ENCODE measurements at places on chromosomes 13 and 19.

DNA sequence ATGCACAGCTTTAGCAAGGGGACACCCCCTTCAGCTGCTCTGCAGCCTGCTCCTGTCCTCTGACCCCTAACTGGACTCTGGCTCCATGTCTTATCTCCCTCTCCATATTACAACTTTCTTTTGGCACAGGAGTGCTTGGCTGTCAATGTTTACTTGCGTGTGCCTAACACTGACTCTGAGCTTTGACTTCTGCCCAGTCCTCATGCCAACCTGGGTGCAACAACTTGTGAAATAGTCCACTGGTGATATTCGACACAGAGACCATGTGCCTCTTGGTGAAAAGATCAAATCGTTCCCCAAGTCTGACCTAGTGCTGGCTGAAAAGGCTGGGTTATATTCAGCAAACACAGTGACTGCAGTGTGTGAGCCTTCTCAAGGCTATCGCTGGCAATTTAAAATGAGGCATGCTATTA, 34.1 kb upstream of the KLF12 start:
- no peak for DNase-seq

GRCh38 chr19:18414504-18415177, 4.6 kb upstream of the SSBP4 start:
- DNase-seq: no peak

- DNase-seq: no peak
Measured at GRCh38 chr19:2582984-2583956, 107.3 kb downstream of the GADD45B start.

DNA sequence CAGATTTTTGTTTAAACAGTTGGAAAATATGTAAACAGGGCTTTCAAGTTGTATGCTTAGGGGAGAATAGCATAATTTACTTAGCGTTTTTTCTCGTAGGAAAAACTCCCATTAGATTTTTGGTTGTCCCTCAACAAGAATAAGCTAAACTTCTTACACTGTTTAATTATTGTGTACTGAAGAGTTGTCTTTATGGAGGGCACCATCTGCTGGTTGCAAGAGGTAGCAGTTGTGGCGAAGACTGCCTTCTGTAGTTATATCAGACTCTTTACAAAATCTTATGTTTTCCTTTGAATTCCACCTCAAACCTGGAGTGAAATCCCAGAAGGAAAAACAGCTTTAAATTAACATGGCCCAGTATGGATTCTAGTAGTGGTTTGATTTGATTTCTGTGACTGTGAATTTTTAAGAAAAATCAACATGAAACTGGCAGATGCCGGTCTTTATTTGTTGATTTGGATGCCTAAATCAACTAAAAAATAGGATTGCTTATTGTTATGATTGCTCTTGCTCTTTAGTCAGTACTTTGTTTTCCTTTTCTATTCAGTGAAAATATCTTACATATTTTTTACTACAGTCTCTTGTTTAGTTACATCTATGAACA, 53.4 kb downstream of the PDS5B start:
- no peak for DNase-seq

DNA sequence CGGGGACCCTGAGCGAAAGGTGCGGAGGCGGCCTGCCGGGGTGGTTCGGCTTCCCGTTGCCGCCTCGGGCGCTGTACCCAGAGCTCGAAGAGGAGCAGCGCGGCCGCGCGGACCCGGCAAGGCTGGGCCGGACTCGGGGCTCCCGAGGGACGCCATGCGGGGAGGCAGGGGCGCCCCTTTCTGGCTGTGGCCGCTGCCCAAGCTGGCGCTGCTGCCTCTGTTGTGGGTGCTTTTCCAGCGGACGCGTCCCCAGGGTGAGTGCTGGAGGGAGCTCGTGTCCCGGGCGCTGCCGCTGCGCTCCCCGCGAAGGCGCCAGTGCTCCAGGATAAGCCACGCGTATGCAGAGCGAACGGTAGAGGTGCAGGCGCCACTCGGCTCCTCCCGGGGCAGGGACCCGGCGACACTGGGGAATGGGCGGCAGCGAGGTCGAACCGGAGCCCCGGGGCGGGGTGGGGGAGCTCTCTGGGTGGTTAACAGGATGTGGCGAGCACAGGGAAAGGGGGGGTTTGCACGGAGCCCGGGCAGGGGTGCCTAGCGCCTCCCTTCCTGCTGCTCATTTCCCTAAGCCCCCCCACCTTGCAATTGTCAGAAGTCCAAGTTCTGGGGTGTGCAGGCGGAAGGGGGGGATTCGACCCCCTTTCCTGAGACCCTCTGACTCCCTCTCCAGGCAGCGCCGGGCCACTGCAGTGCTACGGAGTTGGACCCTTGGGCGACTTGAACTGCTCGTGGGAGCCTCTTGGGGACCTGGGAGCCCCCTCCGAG, at the start of gene IL27RA:
Gene IL27RA, plus strand, starts transcription at position 44 of the 762 bp plus-strand sequence. Its CDS starts 111 bp downstream, at position 155.
- DNase-seq: peak; percentile 75

GRCh38 chr19:49643466-49643865, 1.5 kb downstream of the SCAF1 start:
- no peak for DNase-seq

DNA sequence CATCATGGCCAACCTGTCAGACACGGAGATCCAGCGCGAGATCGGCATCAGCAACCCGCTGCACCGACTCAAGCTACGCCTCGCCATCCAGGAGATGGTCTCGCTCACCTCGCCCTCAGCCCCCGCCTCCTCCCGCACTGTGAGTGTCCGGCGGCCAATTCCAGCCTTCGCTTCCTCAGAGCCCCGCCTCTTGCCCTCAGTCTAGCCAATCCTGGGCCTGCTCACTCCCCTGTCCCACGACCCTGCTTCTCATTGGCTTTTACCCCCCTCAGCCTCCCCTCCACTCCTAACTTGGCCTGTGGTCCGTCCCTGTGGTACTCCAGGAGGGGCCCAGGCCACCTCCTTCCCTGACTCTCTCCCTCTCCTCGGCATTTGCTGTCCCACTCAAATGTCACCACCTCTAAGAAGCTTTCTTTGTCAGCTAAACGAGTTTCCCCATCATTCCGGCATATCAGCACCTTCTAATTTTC, 12.3 kb downstream of the HRC start:
- peak; percentile 89 for DNase-seq

GRCh38 chr13:24226762-24227161, 66.2 kb downstream of the SPATA13 start:
- no peak for DNase-seq

- no peak for DNase-seq
Measured at GRCh38 chr13:111110054-111110453, 5.1 kb upstream of the ARHGEF7 start.

DNA sequence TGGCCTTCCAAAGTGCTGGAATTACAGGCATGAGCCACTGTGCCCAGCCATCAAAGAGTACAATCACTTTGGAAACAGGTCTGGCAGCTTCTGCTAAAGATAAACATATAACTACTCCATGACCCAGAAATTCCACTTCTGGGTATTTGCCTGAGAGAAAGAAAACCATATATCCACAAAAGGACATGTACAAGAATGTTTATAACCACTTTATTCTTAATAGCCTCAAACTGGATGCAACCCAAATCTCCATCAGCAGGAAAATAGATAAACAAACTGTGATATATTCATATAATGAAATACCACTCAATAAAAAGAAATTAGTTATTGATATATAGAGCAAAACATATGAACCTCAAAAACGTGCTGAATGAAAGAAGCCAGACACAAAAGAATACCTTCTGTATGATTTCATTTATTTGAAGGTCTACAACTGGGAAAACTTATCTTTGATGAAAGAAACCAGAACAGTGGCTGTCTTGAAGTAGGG, 40.5 kb downstream of the TEX26 start:
- no peak for DNase-seq

DNA sequence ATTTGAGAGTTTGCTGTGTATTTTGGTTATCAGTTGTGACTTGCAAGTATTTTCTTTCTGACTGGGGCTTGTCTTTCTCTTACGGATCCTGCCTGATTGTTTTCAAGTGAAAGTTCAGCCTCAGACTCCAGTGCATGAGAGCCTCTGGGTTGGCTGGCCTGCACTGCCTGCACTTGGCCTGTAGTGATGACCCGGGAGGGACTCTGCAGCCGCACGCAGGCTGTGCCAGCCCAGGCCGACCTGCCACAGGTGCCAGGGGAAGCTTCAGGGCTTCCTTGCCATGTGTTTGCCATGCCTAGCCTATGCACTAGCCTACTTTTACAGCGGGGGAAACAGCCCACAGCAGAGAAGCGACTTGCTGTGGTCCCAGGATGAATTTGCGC, 77.0 kb downstream of the KDM4B start:
- no peak for DNase-seq

- DNase-seq: no peak
Measured at GRCh38 chr19:49997709-49998108, 27.5 kb downstream of the VRK3 start.

DNA sequence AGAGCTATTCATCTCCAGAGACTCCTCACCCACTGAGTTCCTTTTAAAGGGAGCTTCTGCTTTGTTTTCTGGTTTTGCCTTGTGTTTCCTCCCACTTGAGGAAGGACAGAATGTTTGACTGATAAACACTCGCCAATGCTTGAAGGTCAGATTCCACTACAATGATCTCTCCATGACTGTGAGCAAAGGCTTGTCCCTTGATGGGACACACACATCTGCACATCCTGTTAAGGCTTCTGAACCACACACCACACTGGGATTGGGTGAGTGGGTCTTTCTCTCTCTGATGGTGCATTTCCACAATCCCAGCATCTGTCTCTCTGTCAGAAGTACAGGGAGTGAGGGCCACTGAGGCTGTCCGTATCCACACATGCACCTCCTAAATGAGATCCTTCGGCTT, 245.3 kb downstream of the IRS2 start:
- DNase-seq: no peak

DNA sequence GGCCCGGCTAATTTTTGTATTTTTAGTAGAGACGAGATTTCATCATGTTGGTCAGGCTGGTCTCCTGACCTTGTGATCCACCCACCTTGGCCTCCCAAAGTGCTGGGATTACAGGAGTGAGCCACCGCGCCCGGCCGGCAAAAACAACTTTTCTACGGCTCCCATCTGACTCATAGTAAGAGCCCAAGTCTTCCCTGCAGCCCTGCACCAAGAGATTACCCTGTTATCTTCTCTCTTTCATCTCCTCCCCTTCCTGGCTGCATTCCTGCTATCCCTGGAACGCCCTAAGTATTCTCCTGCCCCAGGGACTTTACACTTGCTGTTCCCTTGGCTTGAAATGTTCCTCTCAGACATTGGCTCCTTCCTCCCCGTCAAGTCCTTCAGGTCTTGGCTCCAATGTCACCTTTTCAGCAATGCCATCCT, 6.6 kb downstream of the AP2S1 start:
- DNase-seq: no peak

GRCh38 chr19:54905421-54905802, 536 bp upstream of the NCR1 start:
- DNase-seq: no peak

DNA sequence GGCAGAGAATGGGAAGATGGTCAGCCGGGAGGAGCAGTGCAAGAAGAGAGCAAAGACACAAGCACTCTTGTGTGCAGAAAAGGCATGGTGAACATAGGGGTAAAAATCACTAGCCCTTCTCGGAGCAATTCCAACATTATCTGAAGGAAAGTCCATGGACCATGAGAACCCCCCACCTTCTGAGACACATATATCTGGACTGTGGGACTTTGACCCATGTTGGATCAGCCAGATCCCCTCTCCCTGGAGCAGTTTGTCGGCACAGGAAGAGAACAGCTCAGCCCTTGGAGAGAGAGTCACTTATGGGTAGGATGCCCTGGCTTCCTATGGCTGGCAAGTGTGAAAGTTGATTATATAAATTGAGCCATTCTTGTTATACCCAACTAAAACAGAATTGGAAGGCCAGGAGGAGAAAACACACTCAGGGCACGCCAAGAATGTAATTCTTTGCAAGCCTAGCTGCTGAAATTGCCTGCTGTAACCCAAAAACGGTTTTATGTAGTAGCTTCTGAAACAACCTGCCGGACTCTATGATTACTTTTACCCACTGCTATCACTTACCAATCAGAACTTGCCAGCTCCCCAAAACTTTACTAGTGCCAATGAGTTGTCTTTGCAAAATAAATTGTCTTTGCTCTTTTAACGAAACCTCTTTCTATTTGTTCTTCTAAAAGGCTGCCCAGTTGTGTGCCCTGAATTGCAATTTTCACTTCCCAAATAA, 62.8 kb upstream of the ZNF599 start:
- no peak for DNase-seq

DNA sequence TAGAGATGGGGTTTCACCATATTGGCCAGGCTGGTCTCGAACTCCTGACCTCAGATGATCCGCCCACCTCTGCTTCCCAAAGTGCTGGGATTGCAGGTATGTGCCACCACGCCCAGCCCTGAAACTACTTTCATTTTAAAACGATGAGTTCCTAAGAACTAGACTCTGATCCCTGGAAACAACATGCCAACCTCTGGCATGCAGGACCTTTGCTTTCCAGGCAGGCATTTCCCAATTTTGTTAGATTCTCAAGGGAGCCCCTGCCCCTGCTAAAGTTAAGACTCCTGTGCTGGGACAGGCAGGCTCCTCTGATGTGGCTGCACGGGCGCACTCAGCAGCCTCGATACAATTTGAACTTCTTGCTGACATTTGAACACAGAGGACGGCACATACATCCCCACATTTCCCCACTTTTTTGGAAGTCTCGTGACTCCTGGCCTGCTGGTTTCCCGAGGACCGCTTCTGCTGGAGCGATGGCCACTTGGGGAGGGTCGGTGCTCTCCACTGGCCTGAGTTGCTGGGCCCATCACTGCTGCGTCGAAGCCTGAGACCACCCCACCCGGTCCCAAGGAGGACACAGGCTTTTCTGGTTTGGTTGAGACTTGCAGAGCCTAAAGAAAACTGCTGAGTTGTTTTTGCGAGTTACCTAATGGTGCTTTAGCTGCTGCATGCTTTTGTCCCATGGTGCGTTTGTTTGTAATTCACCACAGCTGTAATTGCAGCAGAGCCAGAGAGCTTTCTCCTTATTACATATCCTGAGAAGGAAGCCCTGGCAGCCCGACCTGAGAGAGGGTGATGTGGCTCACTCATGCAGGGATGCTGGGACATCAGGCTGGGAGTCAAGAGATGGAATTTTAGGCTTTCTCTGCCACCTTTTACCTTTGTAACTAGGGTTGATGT, 8.2 kb downstream of the ATP11A start:
- DNase-seq: no peak

- DNase-seq: no peak
Measured at GRCh38 chr13:25065974-25066770, 29.8 kb upstream of the PABPC3 start.

GRCh38 chr13:43786766-43787517, at the start of gene ENOX1:
Gene ENOX1, minus strand, starts transcription at chr13:43786972.
- peak; percentile 91 for DNase-seq

GRCh38 chr13:26824581-26824980, 64.0 kb upstream of the GPR12 start:
- no peak for DNase-seq

DNA sequence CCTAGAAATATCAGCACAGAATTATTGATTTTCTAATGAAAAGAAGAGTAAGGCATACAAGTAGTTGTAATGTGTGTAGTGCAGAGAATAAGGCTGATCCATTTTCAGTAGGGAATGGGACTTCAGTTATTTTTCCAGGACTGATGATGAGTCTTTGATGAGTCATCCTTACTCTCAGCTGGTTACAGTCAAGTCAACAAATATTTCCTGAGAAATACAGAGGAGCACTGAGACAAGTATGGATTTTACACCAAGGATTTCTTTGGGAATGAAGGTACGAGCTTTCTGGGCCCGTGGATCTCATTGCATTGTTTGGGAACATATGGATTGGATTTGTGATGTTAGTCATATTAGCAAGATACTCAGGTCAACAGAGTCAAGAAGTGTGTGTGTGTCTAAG, 502.7 kb downstream of the FGF9 start:
- no peak for DNase-seq
